ENCODE measurements at places on chromosomes 16 and 17. TPM values are rescaled to one million over a fixed set of nuclear protein-coding genes. Genes with fewer than 3 reads are reported as not detected.
A peak's percentile ranks its signal among the peaks of the same experiment; 100 is the strongest.

Gene CCL2
- total RNA-seq, result 49.8 TPM

Gene MMP28
- 15.2 TPM for total RNA-seq

Gene TBC1D3C
- total RNA-seq, result not detected

Gene EFNB3
- total RNA-seq, result 0.33 TPM

Gene NHERF2
- total RNA-seq, result 87.3 TPM

DNA sequence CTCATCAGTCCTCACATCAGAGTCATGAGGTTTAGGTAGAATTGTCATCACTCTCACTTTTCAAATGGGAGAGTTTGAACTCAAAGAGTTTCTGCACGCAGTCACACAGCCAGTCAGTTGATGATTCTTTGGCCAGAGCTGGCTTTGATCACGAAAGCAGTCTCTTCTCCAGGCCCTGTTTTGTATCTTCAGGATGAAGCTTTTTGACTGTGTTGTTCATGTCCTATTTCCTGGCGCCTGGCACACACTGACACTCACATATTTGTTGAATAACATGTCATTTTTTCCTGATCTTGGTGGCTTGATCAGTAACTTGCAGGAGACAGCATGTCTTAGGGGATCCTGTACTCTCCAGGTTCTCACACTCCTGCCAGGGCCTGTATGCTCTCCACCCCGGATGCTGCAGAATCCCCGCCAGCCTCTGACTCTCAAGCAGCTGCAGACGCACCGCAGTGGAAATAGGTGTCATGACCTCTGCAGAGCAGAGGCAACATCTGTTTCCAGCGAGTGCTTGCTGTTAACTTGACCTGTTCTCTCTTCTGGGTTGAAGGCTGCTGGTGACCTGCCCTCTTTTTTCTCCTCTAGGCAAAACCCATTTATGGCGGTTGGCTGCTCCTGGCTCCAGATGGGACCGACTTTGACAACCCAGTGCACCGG lies 33.0 kb downstream of the MPRIP start:
- no peak overlapping the region for H3K4me3 ChIP-seq
- no peak overlapping the region for H3K27ac ChIP-seq

DNA sequence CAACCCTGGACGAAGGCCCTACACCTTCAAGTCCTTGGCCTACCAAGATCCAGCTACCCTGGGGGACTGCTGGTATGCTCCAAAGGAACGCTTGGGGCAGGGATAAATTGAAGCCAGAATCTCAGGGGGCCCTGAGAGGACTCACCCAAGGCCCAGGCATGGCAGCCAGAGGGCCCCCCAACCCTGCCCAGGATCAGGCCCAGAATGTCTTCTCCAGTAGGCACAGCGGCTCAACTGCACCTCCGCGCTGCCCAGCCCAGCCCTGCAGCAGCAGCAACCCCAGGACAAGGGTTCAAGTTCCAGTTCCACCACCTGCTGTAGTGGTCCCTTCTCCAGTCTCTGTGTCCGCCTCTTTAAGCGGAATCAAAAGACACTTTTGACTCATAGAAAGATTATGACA lies 2.2 kb downstream of the TFAP4 start:
- no peak for DNase-seq
- H3K4me3 ChIP-seq, result no peak overlapping the region
- H3K27ac ChIP-seq, result peak overlapping the region; percentile 86

DNA sequence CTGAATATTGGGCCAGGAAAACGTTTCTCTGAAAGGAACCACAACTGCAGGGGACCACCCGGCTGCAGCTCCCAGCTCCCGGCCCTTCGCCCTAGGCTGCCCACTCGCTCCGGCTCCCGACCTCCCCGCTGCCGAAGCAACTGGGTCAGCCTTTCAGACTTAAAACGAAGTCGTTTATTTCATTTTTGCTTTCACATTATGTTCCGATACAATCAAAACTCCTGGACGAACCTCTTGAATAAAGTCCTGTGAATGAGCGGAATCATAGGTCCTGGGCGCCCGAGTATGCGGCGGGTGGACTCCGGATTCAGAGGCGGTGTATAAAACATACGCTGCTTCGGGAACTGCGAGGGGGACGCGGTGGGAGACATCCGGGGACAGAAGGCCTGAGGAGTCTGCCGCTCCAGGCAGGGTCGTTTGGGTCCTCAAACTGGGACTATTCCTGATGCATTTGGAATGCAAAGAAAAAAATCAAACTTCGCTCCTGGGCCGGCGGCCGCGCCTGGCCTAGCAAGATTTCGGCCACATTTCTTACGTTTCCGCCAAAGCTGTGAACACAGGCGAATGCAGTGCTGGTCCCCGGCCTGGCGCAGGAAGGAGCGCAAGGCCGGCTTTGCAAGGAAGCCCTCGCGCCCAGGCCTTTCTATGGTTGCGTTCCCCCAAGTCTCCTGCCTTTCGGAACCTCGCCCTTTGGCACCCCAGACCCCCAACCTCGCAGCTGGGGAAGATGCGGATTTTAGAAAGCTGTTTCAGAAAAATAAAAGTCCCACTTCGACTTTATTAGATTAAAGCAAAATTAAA lies 3.7 kb downstream of the CBLN1 start:
- H3K36me3 ChIP-seq, result no peaks in the 10 kb centered on the region
- H3K27me3 ChIP-seq, result peaks cover 3% of the 10 kb centered on the region
- H3K4me3 ChIP-seq, result no peak overlapping the region
- no peak overlapping the region for H3K27ac ChIP-seq

- H3K36me3 ChIP-seq, result no peaks in the 10 kb centered on the region
- no peak for DNase-seq
- no peak overlapping the region for H3K4me3 ChIP-seq
- no peaks in the 10 kb centered on the region for H3K4me1 ChIP-seq
Measured at GRCh38 chr16:52456368-52456767, 90.6 kb downstream of the TOX3 start.

GRCh38 chr17:82118168-82118814 lies 20.3 kb upstream of the FASN start:
- peaks cover 4% of the 10 kb centered on the region for H3K4me1 ChIP-seq
- H3K4me3 ChIP-seq, result no peak overlapping the region
- peak overlapping the region; percentile 67 for H3K27ac ChIP-seq
- H3K36me3 ChIP-seq, result no peaks in the 10 kb centered on the region

GRCh38 chr17:34424814-34425491 lies 61.9 kb upstream of the CCL1 start:
- H3K27ac ChIP-seq, result no peak overlapping the region
- DNase-seq, result no peak
- peaks cover 8% of the 10 kb centered on the region for H3K27me3 ChIP-seq
- no peaks in the 10 kb centered on the region for H3K36me3 ChIP-seq
- no peaks in the 10 kb centered on the region for H3K4me1 ChIP-seq

GRCh38 chr17:79224903-79225302 lies 150.3 kb downstream of the ENGASE start:
- H3K4me1 ChIP-seq, result no peaks in the 10 kb centered on the region
- no peak overlapping the region for H3K27ac ChIP-seq
- H3K4me3 ChIP-seq, result no peak overlapping the region
- H3K27me3 ChIP-seq, result no peaks in the 10 kb centered on the region
- no peaks in the 10 kb centered on the region for H3K36me3 ChIP-seq
- no peak for DNase-seq

GRCh38 chr17:28738680-28739384 lies 5.0 kb upstream of the TRAF4 start:
- H3K27me3 ChIP-seq, result no peaks in the 10 kb centered on the region
- H3K36me3 ChIP-seq, result no peaks in the 10 kb centered on the region
- no peak overlapping the region for H3K27ac ChIP-seq
- H3K4me3 ChIP-seq, result no peak overlapping the region
- H3K4me1 ChIP-seq, result peaks cover 13% of the 10 kb centered on the region

DNA sequence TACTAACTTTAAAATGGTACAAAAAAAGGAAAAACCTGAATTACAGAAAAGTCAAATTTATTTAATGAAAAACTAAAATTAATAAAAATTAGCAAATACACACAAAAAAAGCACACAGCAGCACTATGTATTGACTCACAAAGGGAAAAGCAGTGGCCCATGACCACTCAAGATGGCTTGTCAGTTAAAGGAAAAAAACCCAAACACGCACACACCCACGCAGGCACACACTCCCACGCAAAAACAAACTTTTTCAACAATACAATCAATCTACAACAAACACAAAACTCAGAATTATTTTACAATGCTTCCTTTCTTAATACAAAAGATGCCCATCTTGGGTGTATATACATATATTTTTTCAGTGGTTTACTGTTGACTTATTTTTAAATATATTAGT lies 24.2 kb downstream of the SIAH1 start:
- no peak overlapping the region for H3K4me3 ChIP-seq

DNA sequence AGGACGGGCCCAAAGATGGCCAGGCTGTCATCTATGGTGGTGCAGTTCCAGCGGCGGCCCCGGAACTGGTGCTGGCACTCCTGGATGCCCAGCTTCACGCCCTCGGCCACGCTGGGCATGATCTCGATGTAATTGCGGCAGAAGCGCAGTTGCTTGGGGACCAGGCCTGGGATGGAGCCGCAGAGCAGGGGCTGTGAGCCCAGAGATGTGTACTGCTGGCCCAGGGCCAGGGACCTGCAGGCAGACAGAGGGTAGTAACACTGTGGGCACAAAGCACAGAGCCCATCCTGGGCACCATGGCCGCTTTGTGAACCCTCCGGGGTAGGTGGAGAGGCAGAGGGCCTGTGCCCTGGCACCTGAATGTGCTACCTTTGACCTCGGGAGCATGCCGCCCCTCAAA lies 44.8 kb downstream of the WNT3 start:
- no peak overlapping the region for H3K27ac ChIP-seq
- H3K4me3 ChIP-seq, result no peak overlapping the region
- H3K36me3 ChIP-seq, result no peaks in the 10 kb centered on the region
- DNase-seq, result no peak

DNA sequence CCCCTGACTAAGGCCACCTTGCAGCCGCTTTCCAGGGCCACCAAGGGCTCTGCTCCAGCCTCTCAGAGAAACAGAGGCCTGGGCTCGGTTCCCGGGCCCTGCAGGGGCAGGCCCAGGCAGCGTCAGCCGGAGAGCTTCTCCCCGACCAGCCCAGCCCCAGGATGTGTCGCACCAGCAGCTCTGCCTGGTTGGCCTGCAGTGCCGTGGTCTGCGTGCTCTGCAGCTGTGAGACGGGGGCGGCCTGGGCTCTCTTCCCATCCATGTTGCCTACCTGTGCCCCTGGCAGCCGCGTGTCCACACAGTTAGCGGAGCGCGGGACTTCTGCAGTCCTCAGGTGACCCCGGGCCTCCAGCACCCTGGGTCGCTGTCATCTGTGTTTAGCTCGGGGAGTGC lies 4.8 kb downstream of the IGFALS start:
- no peak overlapping the region for H3K27ac ChIP-seq
- peaks cover 32% of the 10 kb centered on the region for H3K4me1 ChIP-seq
- H3K4me3 ChIP-seq, result no peak overlapping the region
- H3K27me3 ChIP-seq, result no peaks in the 10 kb centered on the region
- no peak for DNase-seq

DNA sequence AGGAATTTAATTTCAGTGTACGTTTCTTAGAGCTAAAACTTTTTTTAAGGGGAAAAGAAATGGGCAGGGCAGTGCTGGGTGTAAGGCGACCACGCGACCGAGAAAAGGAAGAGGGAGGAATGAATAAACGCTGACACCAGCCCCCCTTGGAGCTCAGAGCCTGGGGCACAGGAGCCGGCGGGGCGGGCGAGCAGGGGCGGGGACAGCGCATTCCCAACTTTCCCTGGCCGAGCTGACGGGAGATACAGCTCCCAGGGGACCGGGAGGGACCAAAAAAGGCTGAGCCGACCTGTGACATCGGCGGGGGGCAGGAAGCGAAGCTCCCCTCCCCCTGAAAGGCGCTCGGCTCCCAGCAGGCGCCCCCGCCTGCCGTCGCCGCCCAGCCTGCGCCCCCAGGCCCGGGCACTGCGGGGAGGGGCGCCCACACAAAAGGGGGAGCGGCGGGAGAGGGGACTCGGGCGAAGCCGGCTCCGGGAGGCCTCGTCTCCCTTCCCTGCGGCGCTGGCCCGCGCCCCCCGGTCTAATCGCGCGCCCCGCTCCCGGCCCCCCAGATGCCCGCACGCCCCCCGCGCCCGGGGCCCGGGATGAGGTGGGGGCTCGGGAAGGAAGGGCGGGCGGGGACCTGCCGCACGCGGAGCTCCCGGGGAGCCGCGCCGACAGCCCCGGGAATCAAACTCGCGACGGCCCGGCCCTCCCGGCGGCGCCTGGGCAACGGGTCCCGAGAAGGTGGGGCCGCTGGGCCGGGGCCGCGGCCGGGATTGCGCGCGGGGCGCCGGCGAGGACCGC lies 622 bp downstream of the CUEDC1 start:
- H3K4me3 ChIP-seq, result peak overlapping the region; percentile 80
- no peaks in the 10 kb centered on the region for H3K36me3 ChIP-seq
- DNase-seq, result peak; percentile 74
- peak overlapping the region; percentile 87 for H3K27ac ChIP-seq

Data from body of pancreas (tissue), 4 donors.